ENCODE measurements at places on chromosomes 2 and 18.

DNA sequence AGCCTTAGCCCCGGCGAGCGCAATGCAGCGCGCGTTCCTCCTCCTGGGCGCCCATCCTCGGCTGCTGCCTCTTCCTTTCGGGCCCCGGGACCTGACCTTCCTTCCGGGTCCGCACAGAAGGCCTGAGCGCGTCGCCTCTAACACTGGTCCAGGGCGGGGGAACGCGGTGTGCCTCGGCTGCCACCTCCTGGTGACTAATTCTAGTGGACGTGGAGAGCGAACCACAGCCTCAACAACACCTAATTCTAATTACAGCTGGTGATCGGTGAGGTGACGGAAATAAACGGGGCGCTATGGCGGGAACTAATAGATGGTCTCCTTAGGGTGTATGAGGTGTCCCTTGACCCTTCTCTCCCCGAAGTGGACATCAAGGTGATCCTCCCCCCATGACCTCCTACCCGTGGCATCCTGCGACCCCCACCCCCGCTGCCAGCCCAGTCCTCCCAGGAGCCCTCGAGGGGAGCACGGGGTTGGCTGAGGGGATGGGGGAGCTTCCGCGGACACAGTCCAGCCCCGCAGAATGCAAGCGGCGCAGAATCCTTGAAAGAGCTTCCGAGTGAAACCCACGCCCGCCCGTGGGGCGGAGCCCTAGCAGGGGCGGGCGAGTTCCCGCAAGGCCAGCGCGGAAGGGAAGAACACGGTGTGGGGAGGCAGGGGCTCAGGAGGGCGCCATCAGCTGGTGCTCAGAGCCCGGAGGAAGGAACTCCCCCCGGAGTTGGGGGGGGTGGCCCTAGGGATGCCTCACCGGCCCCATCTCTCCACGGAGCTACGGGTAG lies 12.8 kb upstream of the HMSD start:
- DNase-seq: peak; percentile 60

DNA sequence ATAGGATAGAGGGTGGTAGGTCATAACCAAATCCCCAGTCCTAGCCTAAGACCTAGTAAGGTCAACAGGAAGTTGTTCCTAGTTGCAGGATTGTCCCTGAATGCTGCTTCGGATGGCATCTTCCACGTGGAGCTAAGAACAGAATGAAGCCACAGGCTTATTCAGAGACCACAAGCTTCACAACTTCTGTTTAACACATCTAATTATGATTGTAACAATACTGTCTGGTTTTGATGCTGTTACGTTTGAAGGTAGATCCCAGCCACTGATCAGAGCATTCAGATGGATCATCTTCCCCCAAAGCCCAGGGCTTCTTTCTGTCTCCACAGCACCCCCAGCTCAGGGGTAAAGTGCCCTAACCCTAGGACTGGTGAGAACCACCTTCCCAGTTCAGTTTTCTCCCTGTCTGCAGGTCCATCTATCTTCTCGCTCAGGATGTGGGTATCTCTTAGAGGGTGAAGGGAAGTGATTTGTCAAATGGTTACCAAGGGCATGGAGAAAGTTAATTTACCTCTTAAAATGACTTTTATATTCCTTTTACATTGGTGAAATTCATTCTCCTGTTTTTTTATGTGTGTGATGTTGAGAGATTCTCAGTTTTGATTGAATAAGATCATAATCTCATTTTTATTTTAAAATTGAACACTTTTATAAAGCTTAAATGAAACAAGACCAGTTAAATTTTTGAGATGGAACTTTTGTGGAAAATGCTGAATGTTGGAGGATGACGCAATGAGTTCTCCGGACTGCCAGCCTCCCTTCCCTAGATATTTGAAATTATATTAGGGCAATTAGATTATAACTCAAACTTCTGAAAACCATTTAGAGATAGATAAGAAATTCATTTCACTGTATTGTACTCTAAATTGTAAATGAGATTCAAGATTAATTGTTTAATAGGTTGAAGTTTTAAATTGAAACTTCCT lies 66.5 kb downstream of the RHBDD1 start:
- DNase-seq: no peak

DNA sequence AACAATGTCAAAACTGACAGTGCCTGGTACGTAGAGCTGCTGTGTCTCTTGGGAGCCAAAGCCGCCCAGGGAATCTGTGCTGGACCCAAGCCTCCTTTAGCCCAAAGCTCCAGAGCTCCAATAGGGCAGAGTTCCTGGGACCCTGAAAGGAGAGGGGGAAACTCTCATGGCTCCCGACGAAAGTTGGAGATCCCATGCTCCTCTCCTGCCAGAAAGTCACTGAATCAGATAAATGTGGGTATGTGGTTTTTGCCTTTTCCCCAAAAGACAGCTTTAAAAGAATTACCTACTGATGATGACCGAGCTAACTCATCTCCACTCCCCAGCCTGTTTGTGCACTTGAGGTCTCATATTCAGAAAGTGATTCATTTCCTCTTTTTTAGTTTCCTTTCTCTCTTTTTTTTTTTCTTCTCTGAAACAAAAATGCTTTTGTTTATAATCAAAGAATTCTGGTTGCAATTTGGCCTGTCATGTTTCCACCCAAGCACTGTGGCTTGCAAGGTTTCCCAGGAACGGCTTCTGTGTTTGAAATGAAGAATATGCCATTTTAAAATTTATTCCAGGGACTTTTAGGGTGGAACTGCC lies 14.1 kb upstream of the PMAIP1 start:
- peak; percentile 23 for DNase-seq

GRCh38 chr18:65941482-65941881 lies 190.7 kb downstream of the CDH7 start:
- DNase-seq: no peak
